ENCODE measurements at places on chromosomes 6 and 20. TPM values are rescaled to one million over a fixed set of nuclear protein-coding genes. Genes with fewer than 3 reads are reported as not detected.

The C6orf47 gene
- 10.5 TPM for total RNA-seq

The ZC3H12D gene
- 71.0 TPM for total RNA-seq

The ULBP3 gene
- not detected for total RNA-seq

The RBPJL gene
- total RNA-seq = not detected

The MTFR2 gene
- 1.1 TPM for total RNA-seq

GRCh38 chr20:3172933-3173609 lies at the start of gene LZTS3:
Gene LZTS3 (minus strand): TSS chr20:3173549. CDS start chr20:3167163, 6,386 bp downstream.
- peak within 1 kb of the TSS; percentile 87 for H3K4me3 ChIP-seq
- peaks cover 27% of the 10 kb centered on the region for H3K4me1 ChIP-seq
- peak; percentile 72 for DNase-seq
- no peaks in the 10 kb centered on the region for H3K36me3 ChIP-seq

GRCh38 chr20:43925801-43926200 lies 11.1 kb downstream of the TOX2 start:
- no peaks in the 10 kb centered on the region for H3K36me3 ChIP-seq
- H3K27me3 ChIP-seq = peaks cover 3% of the 10 kb centered on the region
- DNase-seq = peak; percentile 9

GRCh38 chr20:32583581-32584070 lies 1.5 kb downstream of the NOL4L start:
- H3K27ac ChIP-seq = peak overlapping the region; percentile 35
- peak; percentile 15 for DNase-seq
- peak overlapping the region; percentile 19 for H3K4me3 ChIP-seq
- no peaks in the 10 kb centered on the region for H3K27me3 ChIP-seq

DNA sequence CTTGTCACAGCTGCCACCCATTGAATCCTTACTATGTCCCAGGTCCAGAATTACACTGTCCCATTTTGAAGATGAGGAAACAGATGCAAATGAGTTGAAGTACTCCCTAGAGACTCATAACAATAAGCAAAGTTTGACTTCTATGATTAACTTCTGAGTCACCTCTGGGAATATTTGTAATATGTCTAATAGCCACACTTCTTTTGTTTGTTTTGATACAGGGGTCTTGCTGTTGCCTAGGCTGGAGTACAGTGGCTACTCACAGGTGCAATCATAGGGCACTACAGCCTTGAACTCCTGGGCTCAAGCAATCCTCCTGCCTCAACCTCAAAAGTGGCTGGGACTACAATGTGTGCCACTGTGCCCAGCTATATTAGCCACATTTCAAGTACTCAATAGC lies 11.4 kb upstream of the SOX12 start:
- DNase-seq = no peak
- H3K36me3 ChIP-seq = no peaks in the 10 kb centered on the region
- no peaks in the 10 kb centered on the region for H3K27me3 ChIP-seq

GRCh38 chr6:150266963-150267685 lies 101.7 kb upstream of the IYD start:
- H3K36me3 ChIP-seq = no peaks in the 10 kb centered on the region
- H3K27ac ChIP-seq = no peak overlapping the region
- H3K4me1 ChIP-seq = peaks cover 5% of the 10 kb centered on the region

GRCh38 chr6:121609281-121609680 lies 173.8 kb downstream of the GJA1 start:
- no peak overlapping the region for H3K4me3 ChIP-seq
- H3K27ac ChIP-seq = no peak overlapping the region
- no peaks in the 10 kb centered on the region for H3K4me1 ChIP-seq
- no peaks in the 10 kb centered on the region for H3K36me3 ChIP-seq
- DNase-seq = no peak

DNA sequence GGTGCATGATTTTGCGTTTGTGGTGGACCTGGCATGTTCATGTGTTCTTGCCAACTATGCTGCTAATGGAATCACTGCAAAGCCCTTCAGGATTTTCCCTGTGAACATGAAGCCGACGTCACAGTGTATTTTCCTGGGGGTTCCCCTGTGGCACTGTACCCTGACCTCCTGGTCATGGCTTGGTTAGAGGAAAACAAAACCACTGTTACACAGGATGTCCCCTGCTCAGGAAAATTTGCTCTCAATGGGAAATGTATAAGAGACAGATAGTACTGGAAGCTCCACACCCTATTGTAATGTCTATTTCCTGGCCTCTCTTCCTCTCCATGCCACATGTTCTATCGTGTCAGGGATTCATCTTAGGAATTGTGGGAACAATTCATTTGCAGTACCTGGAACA lies 19.7 kb downstream of the TSHZ2 start:
- no peak overlapping the region for H3K27ac ChIP-seq
- no peak overlapping the region for H3K4me3 ChIP-seq
- no peaks in the 10 kb centered on the region for H3K4me1 ChIP-seq
- no peaks in the 10 kb centered on the region for H3K36me3 ChIP-seq

DNA sequence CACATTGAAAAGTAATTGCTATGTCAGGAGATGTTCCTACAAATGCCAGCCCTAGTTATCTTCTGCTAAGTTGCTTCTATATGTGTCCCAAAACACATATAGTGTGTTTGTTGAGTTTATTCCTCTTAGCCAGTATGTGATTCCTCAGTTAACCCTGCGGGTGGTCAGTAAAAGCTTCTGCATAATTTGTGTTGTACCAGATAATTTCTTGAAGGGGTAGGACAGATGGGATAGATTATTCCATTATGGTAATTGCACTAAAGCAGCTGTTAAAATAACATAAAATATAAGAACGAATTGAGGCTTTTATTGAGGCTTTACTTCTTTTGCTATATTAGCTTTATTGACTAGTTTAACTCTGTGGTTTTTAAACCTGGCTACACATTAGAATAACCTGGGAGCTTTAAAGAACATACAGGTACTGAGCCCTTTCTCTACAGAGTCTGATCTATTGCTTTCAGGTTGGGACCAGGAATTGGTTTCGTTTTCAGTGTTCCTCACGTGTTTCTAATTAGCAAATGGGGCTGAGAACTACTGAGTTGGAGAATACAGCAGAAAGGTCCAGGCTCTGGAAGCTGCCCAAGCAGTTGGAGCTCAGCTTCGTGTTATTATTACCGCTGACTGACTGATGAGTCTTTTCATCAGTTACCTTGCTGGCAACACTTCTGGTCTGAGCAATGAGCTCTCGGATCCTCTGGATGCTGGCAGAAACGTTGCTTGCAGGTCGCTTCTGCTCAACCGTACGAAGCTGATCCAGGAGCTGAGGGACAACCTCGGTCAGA lies 56.9 kb downstream of the FAM229B start:
- H3K27me3 ChIP-seq = no peaks in the 10 kb centered on the region
- no peak for DNase-seq
- H3K4me1 ChIP-seq = no peaks in the 10 kb centered on the region
- H3K27ac ChIP-seq = no peak overlapping the region
- H3K4me3 ChIP-seq = no peak overlapping the region

- no peak overlapping the region for H3K4me3 ChIP-seq
- H3K27me3 ChIP-seq = no peaks in the 10 kb centered on the region
- no peaks in the 10 kb centered on the region for H3K36me3 ChIP-seq
- DNase-seq = no peak
- H3K27ac ChIP-seq = no peak overlapping the region
- H3K4me1 ChIP-seq = no peaks in the 10 kb centered on the region
Measured at GRCh38 chr6:105949869-105950268, 136.3 kb upstream of the PRDM1 start.

GRCh38 chr6:144548536-144548935 lies 263.4 kb downstream of the UTRN start:
- no peaks in the 10 kb centered on the region for H3K4me1 ChIP-seq
- no peaks in the 10 kb centered on the region for H3K27me3 ChIP-seq
- DNase-seq = no peak

- H3K4me3 ChIP-seq = no peak overlapping the region
- H3K4me1 ChIP-seq = peaks cover 9% of the 10 kb centered on the region
- H3K27me3 ChIP-seq = no peaks in the 10 kb centered on the region
- no peak overlapping the region for H3K27ac ChIP-seq
- H3K36me3 ChIP-seq = no peaks in the 10 kb centered on the region
- no peak for DNase-seq
Measured at GRCh38 chr6:127967708-127968107, 66.8 kb upstream of the THEMIS start.

DNA sequence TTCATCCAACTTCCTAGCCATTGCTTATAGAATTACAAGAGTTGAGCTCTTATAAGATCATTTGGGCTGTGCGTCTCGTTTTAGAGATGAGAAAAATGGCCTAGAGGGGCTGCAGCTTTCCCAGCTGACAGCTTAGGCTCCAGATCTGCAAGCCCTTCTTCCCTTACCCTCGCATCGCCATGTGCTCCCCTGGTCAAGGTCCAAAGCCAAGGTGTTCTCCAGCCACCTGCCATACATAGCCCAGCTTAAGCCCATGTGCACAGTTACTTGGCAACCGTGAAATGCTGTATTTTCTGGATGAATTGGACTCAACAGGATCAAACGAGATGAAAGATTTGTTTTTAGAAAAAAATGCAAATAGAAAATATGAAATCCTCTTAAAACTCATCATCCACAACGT lies 7.9 kb downstream of the MAP3K4 start:
- DNase-seq = no peak
- no peaks in the 10 kb centered on the region for H3K27me3 ChIP-seq
- H3K36me3 ChIP-seq = no peaks in the 10 kb centered on the region
- H3K4me1 ChIP-seq = peaks cover 8% of the 10 kb centered on the region

DNA sequence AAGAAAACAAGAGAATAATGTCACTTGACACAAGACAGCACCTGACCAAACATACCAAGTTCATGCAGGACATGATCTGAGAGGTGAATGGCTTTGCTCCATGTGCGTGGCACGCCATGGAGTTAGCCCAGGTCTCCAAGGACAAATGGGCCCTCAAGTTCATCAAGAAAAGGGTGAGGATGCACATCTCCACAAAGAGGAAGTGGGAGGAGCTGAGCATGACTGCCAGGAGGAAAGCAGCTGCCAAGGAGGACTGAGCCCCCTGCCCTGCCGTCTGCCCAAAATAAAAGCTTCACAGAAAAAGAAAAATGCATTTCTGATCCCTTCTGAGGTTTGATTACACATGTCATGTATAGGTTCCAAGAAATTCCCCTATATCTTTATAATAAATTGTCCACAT lies 82.0 kb upstream of the TSHZ2 start:
- no peaks in the 10 kb centered on the region for H3K4me1 ChIP-seq
- no peaks in the 10 kb centered on the region for H3K36me3 ChIP-seq
- DNase-seq = no peak
- H3K27me3 ChIP-seq = peaks cover 2% of the 10 kb centered on the region
- H3K4me3 ChIP-seq = no peak overlapping the region

DNA sequence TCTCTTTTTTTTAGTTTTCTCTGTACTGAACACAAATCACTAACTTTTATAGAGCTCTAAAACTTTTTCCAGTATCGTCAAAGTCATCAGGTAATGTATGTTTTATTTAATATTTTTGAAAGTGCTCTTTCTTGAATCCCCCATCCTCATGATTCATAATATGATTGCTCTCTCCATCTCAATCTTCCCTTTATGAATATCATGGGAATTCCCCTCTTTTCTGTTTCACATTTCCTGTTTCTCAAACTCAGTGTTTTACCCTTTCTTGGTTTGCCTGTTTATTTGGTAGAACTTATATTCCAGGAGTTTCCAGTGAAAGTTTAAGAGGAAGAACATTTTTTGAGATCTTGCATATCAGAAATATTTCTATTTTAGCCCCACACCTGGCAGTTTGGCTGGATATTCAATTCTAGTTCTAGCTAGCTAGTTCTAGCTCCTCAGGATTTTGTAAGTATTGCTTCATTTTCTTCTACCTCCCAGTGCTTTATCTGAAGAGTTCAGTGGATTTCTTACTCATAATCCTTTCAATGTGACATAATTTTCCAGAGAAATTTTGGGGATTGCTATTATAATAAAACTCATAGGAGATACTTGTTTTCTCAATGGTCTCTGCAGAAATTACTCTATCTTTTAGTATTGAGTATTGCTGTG lies 6.1 kb upstream of the C6orf58 start:
- H3K27me3 ChIP-seq = no peaks in the 10 kb centered on the region
- H3K36me3 ChIP-seq = no peaks in the 10 kb centered on the region
- DNase-seq = no peak
- no peak overlapping the region for H3K4me3 ChIP-seq
- H3K27ac ChIP-seq = no peak overlapping the region

- H3K4me3 ChIP-seq = no peak overlapping the region
- H3K27me3 ChIP-seq = no peaks in the 10 kb centered on the region
- no peak overlapping the region for H3K27ac ChIP-seq
- DNase-seq = no peak
Measured at GRCh38 chr6:107840636-107841274, 16.6 kb upstream of the SCML4 start.

DNA sequence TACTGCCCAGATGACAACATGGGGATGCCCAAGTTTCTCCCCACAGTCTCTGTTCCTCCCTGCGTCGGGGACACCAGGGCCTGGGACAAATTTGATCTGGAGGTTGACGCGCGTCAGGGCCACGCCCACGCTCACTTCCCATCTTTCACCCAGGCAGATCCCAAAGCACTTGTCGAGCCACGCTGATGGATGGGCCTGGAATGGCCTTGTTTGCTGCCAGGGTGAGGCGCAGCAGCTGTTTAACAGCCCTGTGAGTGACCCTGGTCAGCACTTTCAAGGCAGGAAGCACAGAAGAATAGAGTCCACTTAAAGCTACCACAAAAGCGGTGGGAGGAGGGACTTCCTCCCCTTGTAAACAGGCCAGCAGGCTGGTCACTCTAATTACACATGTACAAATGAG lies 324.7 kb upstream of the JARID2 start:
- no peaks in the 10 kb centered on the region for H3K36me3 ChIP-seq
- no peaks in the 10 kb centered on the region for H3K27me3 ChIP-seq
- DNase-seq = peak; percentile 13
- peak overlapping the region; percentile 64 for H3K27ac ChIP-seq
- no peak overlapping the region for H3K4me3 ChIP-seq

DNA sequence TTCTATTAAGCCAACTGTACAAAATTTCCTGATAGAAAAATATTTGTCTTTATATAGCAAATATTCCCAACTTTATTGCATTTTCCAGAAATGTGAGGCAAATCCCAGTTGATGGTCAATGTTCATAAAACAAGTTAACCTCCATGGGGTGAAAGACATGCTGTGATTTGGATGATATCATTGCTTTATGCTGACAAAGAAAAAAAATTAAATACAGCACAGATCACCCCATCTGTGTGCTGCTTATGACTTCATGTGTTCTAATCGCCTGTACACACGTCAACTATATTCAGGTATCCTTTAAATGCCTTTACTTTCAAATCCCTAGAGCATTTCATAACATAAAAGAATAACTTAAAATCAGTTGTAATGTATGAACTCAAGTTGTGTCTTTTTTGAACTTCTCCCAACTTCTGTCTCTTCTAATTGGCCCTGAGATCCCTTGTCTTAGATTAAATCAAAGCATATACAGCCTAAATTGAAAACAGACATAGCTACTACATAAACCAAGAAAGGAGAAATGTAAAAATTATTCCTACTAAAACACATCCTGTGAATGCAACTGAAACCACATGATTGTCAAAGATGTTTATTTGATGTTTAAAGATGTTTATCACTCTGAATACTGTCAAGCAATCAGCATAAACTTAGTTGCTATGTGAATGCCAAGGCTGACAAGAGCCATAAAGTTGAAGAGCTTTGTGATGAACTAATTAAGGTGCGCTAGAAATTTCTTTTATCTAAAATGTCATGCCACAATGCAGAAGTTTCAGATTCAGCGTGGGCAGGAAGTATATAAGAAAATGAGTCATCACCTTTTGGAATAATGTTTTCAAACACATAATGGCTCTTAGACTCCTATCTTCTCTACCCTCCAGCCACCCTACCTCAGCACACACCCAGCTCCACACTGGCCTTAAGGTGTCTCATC lies 68.7 kb downstream of the FILIP1 start:
- H3K4me1 ChIP-seq = no peaks in the 10 kb centered on the region
- H3K36me3 ChIP-seq = no peaks in the 10 kb centered on the region
- no peaks in the 10 kb centered on the region for H3K27me3 ChIP-seq
- H3K4me3 ChIP-seq = no peak overlapping the region
- no peak overlapping the region for H3K27ac ChIP-seq
- no peak for DNase-seq
